ENCODE measurements at places on chromosomes 12 and 14.

DNA sequence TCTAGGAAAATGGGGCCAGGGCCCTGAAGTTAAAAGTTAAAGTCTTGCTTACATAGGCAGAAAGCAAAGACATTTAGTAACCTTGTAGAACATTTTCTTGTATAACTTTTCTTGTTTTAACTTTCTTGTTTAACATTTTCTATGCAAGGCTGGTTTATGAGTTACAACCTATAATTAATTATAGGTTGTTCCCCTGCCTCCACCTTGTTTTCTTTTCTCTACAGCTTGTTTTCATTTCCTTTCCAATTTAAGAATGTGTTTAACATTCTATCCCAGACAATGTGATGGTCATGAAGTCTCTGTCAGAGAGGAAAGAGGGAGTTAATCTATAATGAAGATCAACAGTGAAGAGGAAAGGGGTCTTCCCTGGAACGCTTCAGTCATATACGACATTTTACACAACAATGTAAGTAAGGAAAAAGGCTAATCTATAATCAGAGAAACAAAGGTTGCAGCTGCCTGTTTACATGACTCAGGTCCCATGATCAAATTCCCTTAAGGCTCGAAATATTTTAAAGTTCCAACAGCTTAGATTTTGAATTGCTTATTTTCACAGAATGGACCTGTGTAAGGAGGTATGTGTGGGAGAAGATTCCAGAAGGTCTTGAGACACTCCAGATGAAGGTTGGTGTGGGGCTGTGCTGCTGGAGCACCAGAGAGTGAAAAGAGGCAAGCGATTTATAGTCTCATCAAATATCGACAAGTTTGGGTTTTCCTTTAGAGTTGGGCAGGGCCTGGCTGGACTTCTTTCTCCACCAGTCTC, 34.2 kb upstream of the TCL1B start:
- DNase-seq, result no peak

DNA sequence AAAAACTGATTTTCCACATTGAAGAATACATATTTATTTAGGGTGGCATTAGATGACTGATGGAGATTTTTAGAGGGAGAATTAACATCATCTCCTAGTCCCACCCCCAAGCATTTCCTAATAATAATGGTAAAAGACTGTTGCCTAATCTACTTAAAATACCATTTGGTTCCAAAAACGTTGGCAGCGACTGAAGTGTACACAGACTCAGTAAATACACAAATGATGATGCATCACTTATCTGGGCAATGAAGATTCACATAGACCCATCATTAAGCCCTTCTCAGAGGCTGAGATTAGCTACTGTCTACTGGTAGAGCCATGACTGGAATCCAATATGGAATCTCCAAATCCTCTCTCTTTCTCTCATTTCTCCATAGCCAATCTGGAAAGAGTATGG, 18.2 kb downstream of the RTN1 start:
- no peak for DNase-seq

GRCh38 chr12:197911-198695, 15.9 kb downstream of the SLC6A12 start:
- DNase-seq, result no peak

GRCh38 chr12:69266036-69266635, 26.8 kb downstream of the CPSF6 start:
- DNase-seq, result peak; percentile 28

GRCh38 chr12:31006416-31007152, 67.1 kb upstream of the DDX11 start:
- DNase-seq, result no peak

DNA sequence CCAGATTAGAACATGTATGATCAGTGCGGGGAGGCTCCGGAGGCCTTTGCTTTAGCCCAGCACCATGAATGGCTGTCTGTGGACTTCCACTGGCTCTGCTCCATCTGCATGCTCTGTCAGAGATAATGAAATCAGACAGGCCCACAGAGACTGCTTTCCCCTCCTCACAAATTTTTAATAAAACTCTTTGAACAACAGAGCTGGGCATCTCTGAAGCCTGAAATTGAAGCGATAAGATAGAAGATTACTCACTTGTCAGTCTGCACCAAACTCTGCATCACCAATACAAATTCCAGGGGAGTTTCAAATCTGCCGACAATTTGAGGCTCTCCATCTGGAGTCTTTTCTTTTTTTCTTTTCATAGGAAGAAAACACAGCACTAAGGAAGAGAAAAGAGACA, 110.0 kb downstream of the DYRK2 start:
- no peak for DNase-seq

DNA sequence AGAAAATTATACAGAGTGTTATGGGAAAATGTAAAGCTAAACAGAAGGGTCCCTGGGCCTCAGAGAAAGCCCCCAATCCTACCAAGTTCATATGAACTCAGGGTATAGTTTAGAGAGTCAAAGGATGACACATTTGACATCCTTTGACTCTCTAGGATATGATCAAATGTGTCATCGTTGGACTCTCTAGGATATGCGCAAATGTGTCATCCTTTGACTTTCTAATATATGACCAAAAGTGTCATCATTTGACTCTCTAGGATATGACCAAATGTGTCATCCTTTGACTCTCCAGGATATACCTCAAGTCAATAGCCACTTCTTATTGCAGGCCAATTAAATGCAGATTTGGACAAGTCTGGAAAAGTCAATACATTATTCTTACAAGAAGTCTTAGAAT, 204.8 kb upstream of the IGF1 start:
- DNase-seq, result no peak

DNA sequence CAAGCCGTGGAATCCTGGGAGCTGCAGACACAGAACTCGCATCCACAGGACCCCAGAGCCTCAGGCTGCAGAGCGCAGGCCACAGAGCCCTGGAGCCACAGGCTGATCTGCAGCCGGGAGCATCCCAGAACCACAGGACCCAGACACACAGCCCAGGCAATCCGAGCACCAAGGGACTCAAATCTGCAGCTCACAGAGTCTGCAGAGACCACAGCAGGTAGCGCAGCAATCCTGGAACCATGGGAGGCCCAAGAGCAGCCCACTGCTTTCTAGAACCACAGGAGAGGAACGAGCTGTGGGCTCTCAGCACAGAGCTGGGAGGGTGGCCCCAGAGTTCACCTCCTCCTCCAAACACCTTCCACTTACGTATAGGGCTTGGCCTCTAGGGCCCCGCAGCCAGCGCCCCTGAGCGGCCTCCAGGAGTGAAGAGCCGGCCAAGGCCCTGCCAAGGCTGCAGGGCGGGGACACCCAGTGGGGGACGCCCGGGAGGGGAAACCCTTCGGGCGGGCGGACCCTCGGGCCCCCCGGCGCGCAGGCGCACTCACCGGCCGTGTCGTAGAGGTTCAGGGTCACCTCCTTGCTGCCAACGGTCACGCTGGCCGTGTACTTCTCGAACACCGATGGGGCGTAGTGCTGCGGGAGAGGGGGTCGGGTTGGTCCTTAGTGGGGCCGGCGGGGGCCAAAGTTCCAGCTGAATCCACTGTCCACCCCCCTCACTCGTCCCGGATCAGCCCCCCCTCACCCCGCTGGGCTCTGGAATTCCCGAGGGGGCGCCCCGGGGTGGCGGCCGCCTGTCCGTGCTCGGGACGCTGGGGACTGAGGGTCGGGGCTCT, 665 bp downstream of the RHOF start:
- no peak for DNase-seq

- peak; percentile 23 for DNase-seq
These were observed 52.7 kb downstream of the KCNA5 start for GRCh38 chr12:5096241-5096924.

GRCh38 chr12:50201987-50202521, 34.9 kb upstream of the CERS5 start:
- peak; percentile 65 for DNase-seq

GRCh38 chr12:52306731-52307130, 14.5 kb downstream of the KRT83 start:
- DNase-seq, result no peak

DNA sequence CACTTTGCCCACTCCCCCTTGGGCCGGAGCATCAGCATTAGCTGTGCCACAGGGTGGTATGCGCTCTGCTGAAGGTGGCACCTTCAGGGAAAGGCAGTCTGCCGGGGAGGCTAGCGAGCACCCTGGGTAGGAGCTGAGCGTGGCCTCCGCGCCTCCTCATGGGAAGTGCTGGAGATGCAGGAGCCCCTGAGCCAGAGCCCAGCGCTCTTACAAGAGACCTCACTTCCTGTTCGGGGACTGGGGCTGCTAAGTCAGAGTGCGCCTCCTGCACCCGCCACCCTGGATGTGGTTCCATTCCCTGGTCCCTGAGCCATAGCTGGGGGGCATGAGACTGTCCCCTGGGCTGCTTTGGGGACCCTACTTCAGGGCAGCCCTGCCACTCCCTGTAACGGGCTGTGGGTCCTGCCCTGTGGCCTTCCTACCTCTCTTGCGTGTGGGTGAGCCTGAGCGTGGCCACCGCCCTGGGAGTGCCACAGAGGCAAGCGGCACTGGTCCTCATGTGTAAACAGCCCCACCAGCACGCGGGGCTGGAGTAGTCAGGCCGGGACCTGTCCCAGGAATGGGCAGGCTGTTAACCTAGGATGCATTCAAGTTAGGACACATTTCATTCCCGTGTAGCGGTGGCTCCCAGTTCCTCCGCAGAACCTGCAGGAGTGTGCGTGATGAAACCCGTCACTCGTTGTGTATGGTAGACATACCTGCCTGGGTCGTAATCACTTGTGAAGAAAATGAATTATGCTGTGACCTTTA, 19.4 kb downstream of the COA8 start:
- DNase-seq, result no peak

- DNase-seq, result no peak
These were observed 66.8 kb downstream of the SRGAP1 start for GRCh38 chr12:63911341-63911740.

DNA sequence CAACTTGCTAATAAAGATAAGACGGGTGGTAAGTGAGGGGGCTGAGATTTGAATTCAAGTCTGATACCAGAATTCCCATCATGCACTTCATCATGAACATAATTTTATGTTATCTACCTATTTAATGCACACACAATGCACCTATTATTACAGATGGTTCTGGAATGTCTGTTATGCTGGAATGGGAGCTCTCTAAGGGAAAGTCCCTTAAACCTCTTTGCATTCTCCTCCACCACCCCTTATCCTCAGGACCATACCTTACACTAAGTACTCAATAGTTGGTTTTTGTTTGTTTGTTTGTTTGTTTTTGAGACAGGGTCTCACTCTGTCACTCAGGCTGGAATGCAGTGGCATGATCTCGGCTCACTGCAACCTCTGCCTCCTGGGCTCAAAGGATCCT, 7.0 kb upstream of the MSI1 start:
- DNase-seq, result no peak
